IPS-NIHi11 (cell line): ENCODE measurements at places on chromosomes 13 and 19.

DNA sequence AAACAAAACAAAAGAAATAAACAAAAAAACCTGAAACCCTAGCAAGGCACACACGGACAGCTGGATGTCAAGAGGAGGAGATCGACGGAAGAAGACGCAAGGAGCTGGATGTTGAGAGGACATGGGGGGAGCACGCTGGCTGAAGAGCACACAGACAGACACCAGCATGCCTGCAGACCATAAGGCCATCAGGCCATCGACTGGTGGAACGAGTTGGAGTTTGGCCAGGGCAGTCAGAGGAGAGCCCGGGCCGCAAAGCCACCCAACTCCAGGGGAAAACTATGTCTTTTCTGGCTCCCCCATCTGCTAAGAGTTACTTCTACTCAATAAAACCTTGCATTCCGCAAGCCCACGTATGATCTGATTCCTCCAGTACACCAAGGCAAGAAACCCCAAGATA lies 979.6 kb downstream of the PCDH17 start:
- DNase-seq, result no peak

GRCh38 chr19:3186160-3186688 lies 494 bp downstream of the NCLN start:
- no peak for DNase-seq

- DNase-seq, result no peak
These were observed 8.8 kb downstream of the GRAMD1A start for GRCh38 chr19:35008891-35009341.

DNA sequence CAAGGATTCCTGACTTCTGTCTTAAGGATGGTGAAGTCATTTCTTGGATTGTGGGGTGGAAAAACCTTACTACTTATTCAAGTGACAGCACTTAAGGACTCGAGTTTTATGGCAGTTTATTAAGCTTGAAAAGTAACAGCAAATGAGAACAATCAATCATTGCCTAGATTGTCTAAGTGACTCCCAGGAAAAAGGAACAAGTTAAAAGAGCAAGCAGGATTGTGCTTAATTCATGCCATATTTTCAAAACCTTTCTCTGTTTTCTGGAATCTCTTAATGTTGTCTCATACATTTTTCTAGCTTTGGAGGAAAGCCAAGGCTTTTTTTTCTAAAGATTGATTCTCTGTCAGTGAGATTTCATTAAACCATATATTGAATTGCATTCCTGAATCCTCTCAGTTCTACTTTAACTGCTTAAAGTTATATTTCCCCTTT lies 236.2 kb upstream of the HTR2A start:
- no peak for DNase-seq

DNA sequence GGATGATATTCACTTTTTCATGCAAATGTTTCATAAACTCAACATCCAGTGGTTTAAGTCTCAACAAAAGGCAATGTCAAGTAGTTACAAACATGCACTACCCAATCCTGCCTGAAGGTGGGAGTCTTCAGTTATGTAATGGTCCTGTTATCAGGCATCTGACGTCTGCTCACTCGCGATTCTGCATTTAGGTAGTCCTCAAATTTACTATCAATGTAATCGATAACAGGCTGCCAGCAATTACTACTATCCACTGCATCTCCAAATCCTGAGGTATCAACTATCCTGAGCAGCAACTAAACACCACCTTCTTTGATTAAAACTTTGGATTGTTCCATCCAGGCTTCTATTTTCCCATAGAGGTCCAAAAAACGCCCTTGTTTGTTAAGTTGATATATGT lies 51.2 kb downstream of the NLRP12 start:
- DNase-seq, result peak; percentile 57

GRCh38 chr19:2059422-2060201 lies 8.6 kb upstream of the MKNK2 start:
- no peak for DNase-seq

DNA sequence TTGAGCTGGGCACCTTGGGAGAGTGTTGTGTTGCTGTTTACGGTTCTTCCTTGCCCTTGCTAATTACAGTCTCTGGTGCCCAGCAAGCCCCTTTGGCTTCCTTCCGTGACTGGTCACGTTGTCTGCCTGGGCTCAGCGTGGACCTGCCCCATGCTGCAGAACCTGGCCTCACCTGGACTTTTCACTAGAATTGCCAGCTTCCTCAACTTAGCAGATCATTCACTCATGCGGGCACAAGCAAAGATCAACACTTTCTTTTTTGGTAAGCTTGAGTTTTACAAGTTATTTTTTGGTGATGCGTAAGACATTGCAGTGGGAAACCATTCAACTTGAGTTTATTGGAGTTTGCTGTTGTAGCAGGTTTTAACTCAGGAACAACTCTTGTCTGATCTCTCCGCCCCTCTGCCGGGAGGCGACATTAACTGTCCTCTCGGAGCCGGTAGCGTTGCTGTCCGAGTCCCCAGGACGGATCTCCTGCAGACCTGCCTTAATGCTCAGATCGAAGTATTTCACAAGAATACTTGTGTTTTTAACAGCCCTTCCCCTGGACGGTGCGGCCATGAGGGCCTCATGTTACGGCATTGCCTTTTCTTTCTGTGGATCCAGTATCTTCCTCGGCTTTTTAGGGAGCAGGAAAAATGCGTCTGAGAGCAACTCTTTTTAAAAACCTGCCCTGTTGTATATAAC lies 15.7 kb upstream of the TEX29 start:
- DNase-seq, result no peak

GRCh38 chr19:4229179-4229931 lies at the start of gene EBI3:
EBI3 (plus strand) TSS chr19:4229523; CDS start chr19:4229551, 28 bp downstream.
- DNase-seq, result no peak

DNA sequence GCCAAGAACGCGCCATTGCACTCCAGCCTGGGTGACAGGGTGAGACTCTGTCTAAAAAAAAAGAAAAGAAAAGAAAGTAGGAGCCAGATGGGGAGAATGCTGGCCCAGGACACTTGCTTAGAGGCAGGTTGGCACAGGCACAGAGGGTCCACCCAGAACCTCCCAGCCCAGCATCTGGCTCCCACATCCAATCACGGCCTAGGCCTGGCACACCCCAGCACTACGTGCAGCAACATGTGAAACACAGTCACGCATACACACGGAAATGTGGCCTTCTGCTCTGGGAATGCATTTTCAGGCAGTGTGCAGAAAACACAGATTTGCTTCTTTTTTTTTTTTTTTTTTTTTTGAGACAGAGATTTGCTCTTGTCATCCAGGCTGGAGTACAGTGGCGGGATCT lies 20.9 kb upstream of the FOSB start:
- no peak for DNase-seq

- peak; percentile 16 for DNase-seq
These were observed 148.6 kb downstream of the SLITRK6 start for GRCh38 chr13:85650613-85651012.

- no peak for DNase-seq
These were observed 147.4 kb downstream of the PDS5B start for GRCh38 chr13:32733690-32734089.

- DNase-seq, result peak; percentile 91
These were observed 7.7 kb downstream of the PGLYRP1 start for GRCh38 chr19:46014941-46015686.

DNA sequence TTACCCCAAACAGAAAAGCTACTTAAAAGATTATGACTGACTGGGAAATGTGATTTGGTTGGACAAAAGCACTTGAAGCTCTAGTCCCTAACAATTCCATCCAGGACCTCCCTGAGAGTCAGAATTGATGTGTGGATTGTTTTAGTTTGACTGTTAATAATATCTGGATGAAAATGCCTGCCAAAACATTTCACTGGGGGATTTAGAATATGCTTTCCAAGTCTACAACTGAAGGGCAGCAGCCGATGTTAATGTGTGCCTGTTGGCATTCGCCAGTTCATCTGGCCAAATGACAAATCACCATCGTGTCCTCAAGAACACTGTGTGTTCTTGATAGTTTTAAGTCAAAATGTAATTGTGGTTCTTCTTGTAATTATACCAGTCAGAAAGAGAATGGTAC lies 76.0 kb upstream of the TSC22D1 start:
- no peak for DNase-seq

DNA sequence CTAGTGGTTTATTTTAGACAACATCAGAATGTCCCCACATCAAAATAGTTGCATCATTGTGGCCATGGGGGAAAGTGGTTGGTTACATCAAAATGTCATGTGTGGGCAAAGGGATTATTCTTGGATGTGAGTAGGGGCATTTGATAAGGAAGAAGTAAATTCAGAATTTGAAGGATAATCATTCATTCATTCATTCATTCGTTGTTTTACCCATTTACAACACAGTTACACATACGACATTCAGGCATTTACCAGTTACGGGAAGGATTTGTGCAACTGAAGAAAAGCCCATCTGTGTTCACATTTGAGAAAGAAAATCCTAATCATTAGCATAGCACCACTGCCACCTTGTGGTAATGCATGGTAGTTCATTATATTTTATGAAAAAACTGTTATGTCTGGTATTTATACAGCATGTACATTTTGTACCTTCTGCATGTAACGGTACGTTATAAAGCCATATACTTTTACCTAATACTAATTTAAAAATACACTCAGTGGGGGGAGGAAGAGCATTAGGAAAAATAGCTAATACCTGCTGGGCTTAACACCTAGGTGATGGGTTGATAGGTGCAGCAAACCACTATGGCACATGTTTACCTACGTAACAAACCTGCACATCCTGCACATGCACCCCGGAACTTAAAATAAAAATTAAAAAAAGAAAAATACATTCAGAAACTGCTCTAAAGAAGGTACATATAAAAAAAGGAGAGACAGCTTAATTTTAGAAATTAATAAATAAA lies 62.1 kb downstream of the DGKH start:
- peak; percentile 60 for DNase-seq

DNA sequence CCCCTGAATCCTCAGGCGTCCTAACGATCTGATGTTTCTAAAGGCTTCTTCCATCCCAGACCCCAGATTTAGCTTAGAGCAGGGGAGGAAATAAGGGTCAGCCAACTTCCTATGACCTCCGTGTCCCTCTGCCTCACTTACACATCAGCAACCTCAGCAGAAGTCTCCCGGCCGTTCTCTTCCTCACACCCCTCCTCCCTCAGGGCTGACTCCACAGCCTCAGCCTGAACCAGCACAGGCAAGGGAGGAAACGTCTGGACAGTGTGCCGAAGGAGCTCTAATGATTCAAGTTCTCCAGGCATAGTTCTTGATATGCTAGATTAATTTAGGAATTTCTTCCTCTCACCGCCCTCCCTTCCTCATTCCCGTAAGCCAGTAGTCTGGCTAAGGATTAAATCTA lies 121.4 kb downstream of the NUFIP1 start:
- DNase-seq, result no peak

DNA sequence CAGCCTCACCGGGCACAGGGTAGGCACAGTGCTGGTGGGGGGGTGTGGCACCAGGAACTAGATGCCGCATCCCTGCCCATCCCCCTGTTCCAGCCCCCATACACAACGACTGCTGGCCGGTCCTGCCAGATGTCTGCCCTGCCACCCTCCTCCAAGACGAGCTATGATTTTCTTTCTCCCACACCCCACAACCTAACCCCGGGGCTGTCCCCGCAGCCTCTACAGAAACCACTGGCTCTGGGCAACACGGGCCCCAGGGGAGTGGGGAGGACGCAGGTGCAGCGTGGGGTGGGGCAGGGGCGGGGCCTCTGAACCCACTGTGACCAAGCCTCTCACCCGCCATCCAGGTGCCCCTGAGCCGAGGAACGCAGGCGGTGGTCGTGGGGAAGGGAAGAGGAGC lies 15.5 kb downstream of the PGLS start:
- no peak for DNase-seq

DNA sequence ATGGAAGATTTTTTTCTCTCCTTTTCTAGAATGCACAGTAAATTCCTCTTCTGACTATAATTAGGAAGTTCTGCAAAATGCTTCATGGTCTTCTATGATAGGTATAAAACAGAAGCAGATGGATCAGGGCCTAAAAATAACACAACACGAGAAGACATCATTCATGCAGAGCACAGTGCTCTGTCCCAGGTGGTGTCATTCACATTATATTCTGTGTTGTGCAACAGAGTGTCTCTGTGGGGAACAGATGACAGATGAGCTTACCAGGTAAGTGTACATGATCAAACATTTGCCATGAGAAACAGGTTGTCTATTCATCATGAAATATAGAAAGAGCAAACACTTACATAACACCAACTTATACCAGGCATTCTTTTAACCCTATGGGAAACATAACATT lies 288.3 kb downstream of the KCTD12 start:
- no peak for DNase-seq

GRCh38 chr13:63680704-63681103 lies 2265.1 kb upstream of the PCDH20 start:
- DNase-seq, result peak; percentile 4

DNA sequence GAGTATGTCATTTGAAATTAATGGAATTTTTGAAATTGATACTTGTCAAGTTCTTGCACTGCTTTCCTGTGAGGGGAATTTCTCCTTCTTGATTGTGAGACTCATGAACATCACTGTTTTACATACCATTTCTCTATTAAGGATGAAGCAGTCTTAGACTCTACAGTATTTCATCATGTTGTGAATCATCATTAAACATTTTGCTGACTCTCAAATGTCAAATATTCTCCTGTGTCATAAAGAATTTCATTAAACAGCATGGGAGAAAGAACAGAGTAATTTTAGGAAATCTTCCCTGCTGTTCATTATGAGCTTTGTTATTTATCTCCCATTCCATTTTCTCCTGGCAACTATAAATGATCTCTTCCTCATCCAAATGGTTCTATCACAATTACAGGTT lies 729.0 kb downstream of the PCDH9 start:
- DNase-seq, result no peak

GRCh38 chr13:104580931-104581330 lies 1514.7 kb upstream of the SLC10A2 start:
- DNase-seq, result no peak

DNA sequence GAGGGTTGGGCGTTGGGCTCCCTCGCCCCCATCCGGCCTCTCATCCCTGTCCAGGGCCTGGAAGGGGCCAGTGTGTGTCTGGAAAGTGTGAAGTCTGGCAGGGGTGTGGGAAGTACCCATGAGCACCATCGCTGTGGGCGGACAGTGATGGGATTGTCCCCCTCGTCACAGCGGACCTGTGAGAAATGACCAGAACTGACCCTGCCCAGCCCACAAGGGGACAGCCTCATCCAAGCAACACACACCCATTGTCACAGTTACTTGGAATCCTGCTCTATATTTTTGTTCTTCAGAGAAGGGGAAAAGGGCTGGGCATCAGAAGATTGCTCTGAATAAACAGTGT lies 18.6 kb downstream of the MCF2L start:
- DNase-seq, result no peak

- no peak for DNase-seq
These were observed 117.9 kb downstream of the ITGBL1 start for GRCh38 chr13:101570410-101570809.

- DNase-seq, result no peak
These were observed 500 bp downstream of the AP3D1 start for GRCh38 chr19:2150794-2151338.

GRCh38 chr19:1028062-1028926 lies 1.9 kb downstream of the CNN2 start:
- peak; percentile 85 for DNase-seq
